RCC 7860 (cell line): ENCODE measurements at places on chromosomes 12 and 14.
A peak's percentile ranks its signal among the peaks of the same experiment; 100 is the strongest.

DNA sequence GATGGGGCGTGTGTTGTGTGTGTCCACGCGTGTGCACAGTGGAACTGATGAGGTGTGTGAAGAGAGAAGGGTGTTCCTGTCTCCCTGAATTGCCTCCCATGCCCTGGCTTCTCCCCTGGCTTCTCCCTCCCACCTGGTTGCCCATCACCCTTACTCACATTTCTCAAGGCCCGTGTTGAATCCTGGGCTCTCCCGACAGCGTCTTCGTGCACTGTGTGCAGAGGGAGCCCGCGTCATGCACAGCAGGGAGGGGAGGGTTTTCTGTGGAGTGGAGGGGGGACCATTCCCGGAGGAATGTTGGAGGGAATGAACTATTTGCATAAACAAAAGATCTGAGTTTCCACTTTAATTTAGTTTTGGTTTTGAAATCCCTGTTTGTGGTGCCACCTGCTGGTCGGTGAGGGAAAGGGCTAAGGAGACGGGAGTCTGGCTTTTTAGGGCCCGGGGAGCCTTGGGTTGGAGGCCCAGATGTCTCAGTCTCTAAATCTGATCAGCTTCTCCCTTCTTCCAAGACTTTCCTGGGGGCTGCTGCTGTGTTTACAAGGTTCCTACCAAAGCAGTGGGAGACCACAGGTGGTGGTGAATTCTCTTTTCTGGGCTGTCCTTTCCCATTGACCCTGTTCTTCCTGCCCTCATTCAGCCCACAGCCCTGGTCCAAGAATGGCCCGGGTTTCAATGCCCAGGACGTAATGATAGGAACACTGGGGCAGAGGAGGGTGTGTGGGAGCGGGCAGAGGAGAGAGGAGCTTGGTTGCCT is at the start of gene C1R:
Gene C1R (minus strand): TSS at position 217 of the 757 bp plus-strand sequence. CDS start 57 bp downstream, at position 160.
- peak; percentile 14 for DNase-seq

DNA sequence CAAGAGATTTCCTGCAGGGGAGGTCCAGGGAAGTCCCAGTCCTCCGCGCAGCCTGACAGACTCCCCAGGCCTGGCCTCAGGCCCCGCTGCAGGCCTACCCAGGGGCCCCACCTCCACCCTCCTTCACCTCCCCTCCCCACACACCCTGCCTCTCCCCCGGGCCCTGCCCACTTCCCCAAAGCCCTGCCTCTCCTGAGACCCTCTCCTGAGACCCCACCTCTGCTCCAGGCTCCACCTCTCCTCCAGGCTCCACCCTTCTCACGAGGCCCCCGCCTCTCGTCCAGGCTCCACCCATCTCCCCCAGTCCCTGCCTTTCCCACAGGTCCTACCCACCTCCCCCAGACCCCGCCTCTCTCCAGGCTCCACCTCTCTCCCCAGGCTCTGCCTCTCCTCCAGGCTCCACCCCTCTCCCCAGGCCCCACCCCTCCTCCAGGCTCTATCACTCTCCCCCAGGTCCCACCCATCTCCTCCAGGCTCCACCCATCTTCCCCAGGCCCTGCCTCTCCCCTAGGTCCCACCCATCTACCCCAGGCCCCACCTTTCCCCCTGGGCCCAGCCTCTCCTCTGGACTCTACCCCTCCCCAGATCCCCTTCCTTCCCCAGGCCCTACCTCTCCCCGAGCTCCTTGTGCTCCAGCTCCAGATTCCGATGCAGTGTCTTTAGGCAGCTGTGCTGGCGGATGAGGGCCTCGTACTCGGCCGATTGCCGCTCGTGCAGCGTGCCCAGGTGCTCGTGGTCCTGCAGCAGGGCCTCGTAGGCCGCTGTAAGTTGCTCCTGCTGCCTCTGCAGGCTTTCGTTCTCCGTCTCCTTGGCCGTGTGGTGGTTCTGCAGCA is 58.8 kb upstream of the GPR68 start:
- no peak for DNase-seq

GRCh38 chr14:64691376-64691775 is 12.8 kb upstream of the PLEKHG3 start:
- DNase-seq, result no peak

DNA sequence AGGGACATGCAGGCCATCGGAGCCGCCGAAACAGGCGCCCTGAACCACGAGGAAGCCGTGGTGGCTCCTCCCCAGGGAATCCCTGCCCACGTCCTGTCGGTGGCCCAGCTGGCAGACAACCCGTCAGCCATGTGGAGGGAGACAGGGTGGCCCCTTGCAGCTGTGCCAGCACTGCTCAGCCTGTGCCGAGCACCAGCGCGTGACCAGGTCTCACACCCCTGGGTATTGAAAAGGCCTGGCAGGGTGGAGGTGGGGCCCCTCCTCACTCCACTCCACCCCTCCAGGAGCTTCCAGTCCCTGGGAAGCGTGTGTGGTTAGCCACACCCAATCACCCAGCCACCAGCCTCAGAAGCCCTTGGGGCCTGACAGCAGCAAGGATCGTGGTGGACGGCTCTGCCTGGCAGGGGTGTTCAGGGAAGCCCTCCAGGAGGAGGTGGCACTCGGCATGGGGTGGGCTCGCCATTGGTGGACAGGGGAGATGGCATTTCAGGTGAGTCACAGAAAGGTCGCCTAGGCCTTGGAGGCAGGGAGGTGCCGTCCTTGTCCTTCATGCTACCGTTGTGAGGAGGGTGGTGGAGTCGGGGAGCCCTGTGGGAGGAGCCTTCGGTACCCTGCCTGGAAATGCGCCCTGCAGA is 12.3 kb upstream of the DLK1 start:
- DNase-seq, result no peak

DNA sequence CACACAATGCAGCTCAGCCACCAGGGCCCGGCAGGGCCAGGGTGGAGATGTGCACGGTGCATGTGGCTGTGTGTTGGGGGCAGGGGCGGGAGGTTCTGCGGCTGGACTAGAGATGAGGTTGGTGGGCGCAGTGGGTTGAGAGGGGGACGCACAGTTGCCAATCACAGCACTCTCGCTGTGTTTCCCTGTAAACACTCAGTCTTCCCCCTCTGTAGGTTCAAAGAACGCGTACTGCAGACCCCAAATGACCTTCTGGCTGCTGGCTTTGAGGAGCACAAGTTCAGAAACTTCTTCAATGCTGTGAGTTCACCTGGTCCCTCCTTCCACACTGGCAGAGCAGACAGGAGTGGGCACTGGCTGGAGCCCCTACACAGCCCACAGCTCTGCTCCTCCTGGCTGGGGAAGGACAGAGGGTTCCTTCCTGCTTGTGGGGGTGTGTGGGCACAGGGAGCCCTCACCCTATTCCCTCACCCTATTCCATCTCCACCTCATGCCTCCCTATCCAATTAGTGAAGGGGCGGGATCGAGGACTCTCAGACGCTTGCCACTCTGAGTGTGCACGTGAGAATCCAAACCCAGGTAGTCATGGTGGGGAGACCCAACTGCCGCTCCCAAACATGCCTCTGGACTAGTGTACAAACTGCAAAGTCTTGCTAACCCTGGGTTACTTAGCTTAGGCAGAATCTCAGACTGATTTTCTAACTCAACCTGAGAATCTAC is 17.8 kb downstream of the OTUB2 start:
- no peak for DNase-seq

GRCh38 chr12:53299101-53299453 is 418 bp upstream of the MYG1 start:
- DNase-seq, result peak; percentile 46

- peak; percentile 38 for DNase-seq
These were observed 24.8 kb downstream of the BICDL1 start for GRCh38 chr12:120013659-120014380.

DNA sequence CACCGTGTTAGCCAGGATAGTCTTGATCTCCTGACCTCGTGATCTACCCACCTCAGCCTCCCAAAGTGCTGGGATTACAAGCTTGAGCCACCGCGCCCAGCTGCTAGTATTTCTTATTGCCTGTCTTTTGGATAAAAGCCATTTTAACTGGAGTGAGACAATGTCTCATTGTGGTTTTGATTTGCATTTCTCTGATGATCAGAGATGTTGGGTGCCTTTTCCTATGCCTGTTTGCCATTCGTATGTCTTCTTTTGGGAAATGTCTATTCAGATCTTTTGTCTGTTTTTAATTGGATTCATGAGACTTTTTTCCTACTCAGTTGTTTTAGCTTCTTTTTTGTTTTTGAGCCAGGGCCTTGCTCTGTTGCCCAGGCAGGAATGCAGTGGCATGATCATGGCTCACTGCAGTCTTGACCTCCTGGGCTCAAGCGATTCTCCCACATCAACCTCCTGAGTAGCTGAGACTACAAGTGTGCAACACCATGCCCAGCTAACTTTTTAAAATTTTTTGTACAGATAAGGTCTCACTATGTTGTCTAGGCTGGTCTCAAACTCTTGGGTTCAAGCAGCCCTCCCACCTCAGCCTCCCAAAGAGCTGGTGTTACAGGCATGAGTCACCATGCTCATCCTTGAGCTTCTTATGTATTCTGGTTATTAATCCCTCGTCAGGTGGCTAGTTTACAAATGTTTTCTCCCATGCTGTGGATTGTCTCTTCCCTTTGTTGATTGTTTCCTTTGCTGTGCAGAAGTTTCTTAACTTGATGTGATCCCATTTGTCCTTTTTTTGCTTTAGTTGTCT is 65.9 kb downstream of the ACACB start:
- DNase-seq, result peak; percentile 23

GRCh38 chr12:110179291-110179690 is 55.1 kb downstream of the IFT81 start:
- no peak for DNase-seq

DNA sequence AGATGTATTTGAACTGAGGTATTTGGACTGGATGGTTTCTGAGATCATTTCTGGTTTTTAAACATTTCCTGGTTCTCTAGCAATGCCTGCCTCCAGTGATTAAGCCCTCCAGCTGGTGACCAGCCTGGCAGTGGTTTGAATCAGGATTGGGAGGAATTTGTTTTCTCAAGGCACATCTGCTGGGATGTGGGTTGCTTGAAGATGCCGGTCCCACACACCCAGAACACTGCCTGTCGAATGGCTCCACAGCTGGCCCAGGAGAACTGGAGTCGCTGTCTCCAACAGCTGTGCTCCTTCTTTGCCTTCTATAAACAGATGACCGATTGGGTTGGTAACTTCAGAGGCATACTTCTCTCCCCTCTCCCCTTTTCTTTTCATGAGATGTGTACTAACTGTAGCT is 258.0 kb upstream of the DDHD1 start:
- DNase-seq, result no peak

DNA sequence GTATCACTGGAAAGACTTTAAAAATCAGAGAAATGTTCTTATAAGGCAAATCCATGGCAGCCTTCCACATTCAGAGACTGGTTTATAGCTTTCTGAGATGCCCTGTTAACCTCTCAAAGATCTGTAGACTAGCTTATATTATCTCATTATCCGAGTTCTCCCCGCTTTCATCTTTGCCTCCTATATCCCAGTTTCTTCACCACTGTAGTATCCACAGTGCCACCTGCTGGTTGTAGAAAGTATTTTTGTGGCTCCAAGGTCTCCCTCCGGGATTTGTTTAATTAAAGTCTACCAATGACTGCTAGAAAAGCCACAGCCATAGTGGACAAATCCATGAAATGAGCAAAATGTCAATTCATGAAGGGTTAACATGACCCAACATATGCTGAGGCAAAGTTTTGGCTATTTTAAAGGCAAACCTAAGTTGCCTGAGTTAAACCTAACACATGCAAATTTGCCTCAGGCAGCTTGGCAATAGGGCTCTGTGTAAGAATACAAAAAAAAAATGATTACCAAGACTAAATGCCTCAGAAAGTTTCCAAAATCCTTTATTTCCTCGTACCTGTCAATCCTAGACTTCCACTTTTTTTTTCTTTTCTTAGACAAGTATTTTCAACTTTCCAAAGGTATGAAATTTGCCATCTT is 218.8 kb upstream of the BMP4 start:
- peak; percentile 8 for DNase-seq

DNA sequence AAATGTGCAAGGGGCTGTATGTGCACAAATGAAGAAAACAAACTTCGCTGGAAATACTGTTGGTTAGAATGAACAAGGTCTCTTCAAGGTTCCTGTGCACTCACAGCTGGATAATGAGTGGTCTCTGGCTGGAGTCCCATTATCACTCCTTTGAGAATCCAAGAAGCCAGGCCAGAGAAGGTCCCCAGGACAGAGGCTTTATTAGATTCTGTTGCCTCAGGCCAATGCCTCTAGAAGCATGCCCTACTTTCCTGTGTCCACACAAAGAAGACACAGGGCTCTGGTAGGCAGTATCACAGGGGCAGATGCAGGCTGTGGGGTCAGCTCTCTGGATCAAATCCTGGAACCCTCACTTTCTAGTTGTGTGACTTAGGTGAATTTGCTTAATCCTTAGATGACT is 384.7 kb downstream of the GRIN2B start:
- DNase-seq, result no peak

GRCh38 chr12:68030248-68030647 is 41.0 kb downstream of the IFNG-AS1 start:
- DNase-seq, result no peak

- DNase-seq, result no peak
These were observed 7.2 kb downstream of the CD69 start for GRCh38 chr12:9753498-9753897.

GRCh38 chr12:125028106-125028505 is 34.7 kb downstream of the BRI3BP start:
- no peak for DNase-seq

GRCh38 chr14:98470663-98471062 is 801.3 kb downstream of the BCL11B start:
- no peak for DNase-seq

DNA sequence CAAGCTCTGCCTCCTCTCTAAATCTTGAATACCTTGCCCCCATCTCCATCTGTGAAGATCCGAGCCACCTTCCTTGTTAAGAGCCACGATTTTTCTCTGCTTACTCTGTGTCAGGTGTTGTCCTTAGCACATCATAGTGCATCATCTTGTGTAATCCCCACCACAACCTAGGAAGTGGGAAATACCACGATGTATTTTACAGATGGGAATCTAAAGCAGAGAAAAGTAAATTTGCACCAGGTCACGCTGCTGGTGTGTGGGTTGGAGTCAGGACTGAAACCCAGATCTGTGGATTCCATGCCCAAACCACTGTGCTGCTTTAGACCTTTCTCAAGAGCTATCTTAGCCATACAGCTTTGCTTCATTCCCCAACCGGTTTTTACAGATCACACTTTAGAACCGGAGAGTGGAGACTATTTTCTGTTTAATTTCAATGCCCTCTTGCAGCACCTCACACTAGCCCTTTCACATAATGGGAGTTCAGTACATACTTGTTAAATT is 94.6 kb downstream of the PPM1A start:
- no peak for DNase-seq

- no peak for DNase-seq
These were observed 3.4 kb downstream of the XPOT start for GRCh38 chr12:64407342-64408223.

GRCh38 chr12:62606654-62607053 is 140.0 kb downstream of the MON2 start:
- no peak for DNase-seq

GRCh38 chr12:124852911-124853427 is 10.7 kb downstream of the SCARB1 start:
- no peak for DNase-seq
